ENCODE measurements at places on chromosomes 12 and 14.

DNA sequence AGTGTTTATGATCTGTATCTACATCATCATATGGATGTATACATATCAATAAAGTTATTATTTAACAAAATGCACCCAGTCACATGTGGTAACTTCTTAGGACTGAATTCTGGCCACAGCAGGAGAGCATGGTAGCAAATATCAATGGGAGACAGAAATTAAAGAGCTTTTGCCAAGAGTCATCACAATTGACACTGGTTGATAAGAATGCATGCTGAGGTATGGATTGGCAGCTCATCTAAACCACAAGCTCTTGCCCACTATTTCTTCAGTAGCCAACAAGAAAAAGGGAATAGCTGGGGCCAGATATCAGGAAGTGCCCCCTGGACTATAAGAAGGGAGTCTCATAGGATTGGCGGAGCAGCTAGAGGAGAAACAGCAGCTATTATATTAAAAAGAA, 9.4 kb upstream of the PTGR2 start:
- no peak for DNase-seq

DNA sequence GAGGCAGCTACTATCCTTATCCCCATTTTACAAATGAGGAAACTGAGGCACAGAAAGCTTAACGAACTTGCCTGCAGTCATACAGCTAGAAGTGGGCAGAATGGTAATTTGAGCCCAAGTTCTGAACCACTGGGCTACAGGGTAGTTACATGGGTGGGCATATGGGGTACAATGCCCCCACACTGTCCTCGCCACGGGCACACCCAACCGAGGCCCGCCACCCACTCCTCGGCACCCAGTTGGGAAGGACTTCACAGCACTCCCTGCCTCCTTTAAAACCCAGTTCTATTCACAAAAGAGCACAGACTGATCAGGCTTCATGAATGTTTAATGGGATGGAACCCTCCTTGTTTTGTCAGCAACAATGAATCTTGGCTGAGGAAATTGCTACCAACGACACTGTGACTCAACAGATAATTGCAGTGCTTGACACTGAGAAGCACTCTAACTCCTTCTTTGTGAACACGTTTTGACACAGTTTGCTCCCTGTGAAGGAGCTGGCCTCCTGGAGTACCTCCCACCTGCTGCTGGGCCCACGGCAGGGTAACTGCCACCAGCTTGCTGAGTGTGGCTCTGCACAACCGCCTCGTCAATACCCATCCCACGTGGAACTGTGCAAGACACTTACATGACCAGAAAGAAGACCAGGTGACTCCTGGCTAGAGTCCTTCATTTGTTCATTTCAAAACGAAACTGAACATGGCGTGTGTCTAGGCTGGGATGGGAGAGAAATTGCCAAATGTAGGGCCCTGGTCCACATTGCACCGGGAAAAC, 63.5 kb downstream of the CLMN start:
- DNase-seq, result no peak

DNA sequence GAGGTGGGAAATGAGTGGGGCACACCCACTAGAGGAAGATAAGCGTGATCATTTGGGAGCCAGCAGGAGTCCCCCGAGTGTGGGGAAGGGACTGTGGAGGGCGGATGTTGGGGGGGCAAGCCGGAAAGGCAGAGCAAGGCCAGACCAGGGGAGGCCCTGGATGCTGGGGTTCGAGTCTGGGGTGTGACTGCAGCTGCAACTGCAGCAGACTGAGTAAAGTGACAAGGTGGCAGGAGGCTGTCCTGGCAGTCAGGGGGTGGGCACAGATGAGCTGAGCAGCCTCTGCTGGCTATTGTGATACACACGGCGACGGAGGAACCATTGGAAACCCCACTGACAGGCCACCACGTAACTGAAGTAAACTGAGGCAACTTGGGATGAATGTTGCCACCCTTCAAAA, 110.2 kb downstream of the LGMN start:
- DNase-seq, result no peak

GRCh38 chr14:39581474-39581873, 149.2 kb upstream of the FBXO33 start:
- no peak for DNase-seq

DNA sequence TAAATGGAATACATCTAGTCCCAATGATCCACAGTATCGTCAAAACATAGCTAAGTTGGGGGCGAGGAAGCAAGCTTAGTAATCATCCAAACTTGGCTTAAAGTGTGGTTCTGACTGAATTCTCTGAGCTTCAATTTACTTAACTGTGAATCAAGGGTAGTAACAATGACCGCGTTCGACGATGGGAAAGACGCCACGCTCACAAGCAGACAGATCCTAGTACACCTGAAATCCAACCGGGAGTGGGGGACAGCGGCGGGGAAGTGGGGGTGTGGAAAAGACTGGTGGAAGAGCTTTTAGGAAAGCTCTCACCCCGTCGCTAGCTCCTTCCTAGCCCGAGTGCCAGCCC, 433 bp downstream of the COX16 start:
- DNase-seq, result no peak

DNA sequence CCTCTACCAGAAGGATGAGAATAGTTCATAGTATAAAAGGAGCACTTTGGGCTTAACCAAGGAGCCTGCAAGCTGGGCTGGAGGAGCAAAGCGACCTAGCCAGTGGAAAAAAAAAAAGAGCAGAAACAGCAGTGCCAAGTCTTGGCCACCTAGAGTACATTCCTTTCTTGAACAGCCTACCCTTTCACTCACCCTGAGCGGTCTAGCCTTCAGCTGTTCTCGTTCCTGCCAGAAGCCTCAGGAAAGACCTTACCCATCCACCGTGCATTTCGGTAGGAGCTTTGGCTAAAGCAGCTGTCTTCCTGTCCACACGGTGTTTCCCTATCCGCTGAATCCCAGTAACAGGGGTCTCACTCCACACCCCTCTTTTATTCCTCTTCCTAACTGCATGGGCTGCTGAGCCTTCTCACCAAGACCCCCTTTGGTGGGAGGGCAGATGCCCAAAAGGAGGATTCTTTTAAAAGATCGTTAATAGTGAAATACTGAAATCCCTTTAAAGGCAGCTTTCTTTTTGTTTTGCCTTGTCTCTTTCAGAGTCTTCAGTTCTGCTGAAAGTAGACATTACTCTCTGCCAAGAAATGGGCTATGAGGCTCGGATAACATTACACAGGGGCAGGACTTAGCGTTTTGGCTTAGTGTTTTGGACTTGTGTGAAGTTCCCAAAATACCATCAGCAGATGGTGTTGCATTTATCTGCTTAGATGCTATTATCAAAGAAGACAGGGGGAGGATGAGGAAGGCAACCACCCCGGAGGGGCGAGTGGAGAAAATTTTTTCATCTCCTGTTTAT, 88.5 kb upstream of the METAP2 start:
- no peak for DNase-seq

DNA sequence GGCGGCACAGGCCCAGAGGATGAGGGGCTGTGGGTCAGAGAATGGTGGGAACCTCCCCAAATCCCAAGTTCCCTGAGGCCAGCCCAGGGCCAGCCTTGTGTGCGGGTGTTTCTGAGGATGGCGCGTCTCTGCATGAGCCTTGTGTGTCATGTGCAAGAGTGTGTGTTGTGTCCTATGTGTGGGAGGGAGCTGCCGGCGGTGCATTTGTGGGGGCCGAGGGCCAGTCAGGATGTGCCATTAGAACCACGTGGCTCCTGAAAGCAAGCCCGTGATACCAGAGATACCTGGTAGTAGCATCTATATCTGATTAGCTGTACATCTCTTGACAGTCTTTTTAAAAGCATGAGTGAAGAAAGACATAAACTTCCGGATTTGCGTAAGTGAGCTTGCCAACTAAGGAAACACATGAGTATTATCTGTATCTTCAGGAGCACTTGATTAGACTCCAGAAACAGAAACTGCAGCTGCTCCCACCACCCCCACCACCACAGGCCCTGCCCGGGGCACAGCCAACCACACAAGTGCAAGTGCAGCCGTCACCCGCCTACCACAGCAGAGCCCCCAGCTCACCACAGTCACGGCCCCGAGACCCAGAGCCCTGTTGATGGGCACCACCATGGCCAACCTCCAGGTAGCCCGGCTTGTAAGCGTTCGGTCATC, 19.2 kb downstream of the DDX51 start:
- no peak for DNase-seq

Measured in activated CD8-positive, alpha-beta memory T cell treated with anti-CD3 and anti-CD28 coated beads, Interleukin-2, amount 10 ng/mL, durations not matched to agents 7 days and 5 days (primary cell).